ENCODE measurements at places on chromosomes 1 and 21. TPM values are rescaled to one million over a fixed set of nuclear protein-coding genes. Genes with fewer than 3 reads are reported as not detected.

The DNAH14 gene
- 13.3 TPM for total RNA-seq

The ACBD3 gene
- total RNA-seq, result 39.0 TPM

The TYW3 gene
- 14.2 TPM for total RNA-seq

The S100A16 gene
- 86.7 TPM for total RNA-seq

The CD1E gene
- 1.3 TPM for total RNA-seq

The NDUFS5 gene
- total RNA-seq, result 168 TPM

The RPS8 gene
- 1,176 TPM for total RNA-seq

The MYBPH gene
- total RNA-seq, result not detected
